ENCODE measurements at places on chromosomes 4 and X. TPM values are rescaled to one million over a fixed set of nuclear protein-coding genes. Genes with fewer than 3 reads are reported as not detected.

DNA sequence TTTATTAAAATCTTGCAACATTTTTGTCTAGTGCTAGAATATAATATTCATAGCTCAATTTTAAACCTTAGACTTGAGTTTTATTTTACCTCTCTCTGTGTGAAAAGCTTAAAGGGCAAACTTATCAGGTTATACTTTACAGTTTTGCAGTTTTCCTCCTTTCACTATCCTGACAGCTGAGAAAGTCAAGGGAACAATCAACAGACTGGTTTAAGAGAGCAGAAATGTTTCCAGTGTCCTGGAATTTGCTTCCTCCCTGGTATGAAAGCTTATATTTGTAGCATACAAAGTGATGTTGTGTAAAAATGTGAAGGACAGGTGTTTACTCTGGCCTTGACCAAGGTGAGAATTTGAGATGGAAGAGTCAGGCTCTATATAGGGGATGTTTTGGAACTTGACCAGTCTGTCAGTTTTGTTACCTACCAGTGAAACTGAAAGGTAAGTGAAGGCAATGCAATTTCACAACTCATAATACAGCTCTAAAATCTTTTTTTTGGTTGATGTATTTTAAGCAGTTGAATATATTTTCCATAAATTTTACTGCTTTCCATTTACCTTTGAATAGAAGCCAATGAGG is 64.6 kb downstream of the FHIP1A start:
- no peak for DNase-seq

DNA sequence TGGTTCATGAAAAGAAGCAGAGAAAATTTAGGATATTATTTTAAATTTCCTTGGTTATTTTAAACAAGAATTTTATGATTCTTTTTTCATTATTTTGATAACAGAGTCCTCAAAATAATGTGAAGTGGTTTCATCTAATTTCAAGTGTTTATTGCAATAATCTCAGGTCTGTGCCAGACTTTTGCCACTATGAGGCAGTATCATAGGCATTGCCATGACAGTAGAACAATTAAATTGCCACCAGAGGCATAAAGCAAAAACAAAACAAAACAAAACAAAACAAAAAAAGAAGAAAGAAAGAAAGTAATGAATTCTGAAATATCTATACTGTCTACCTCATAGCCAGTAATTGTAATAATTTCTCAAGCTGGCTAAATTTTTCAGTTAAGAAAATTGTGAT is 739.2 kb downstream of the KCTD8 start:
- no peak for DNase-seq

GRCh38 chrX:76893930-76894329 is 466.4 kb downstream of the MAGEE1 start:
- peak; percentile 9 for DNase-seq

Gene GABRG1
- not detected for total RNA-seq

Gene POF1B
- total RNA-seq, result 3.7 TPM

GRCh38 chrX:11655282-11656015 is 10.3 kb downstream of the ARHGAP6 start:
- no peak for DNase-seq

Gene CFAP99
- total RNA-seq, result not detected
